Pancreas (tissue), 10 donors: ENCODE measurements at places on chromosomes 11 and 22. TPM values are rescaled to one million over a fixed set of nuclear protein-coding genes. Genes with fewer than 3 reads are reported as not detected.

Gene SLC22A8
- total RNA-seq, result not detected

Gene ME3
- 6.5 TPM for total RNA-seq

- DNase-seq, result no peak
Observed at GRCh38 chr22:35155403-35156025, 89.6 kb downstream of the ISX start.

- peak; percentile 72 for DNase-seq
Observed at GRCh38 chr22:27686534-27686933, 115.0 kb downstream of the MN1 start.

DNA sequence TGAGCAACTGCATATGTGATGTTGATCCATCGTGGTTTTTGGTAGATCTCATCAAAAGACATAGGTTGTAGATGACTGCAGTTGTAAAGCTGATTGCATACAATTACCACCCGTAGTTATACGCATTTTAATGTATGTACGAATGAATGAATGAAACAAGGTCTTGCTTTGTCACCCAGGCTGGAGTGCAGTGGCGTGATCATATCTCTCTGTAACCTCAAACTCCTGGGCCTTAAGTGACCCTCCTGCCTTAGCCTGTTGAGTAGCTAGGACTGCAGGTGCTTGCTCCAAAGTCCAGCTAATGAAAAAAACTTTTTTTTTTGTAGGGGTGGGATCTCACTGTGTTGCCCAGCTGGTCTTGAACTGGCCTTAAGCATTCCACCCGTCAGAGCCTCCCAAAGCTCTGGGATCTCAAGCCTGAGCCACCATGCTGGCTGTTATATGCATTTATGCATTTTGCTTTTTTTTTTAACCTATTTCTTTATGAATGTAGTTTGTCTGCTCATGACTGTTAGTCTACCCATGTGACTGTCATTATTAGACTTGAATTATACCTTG lies 53.5 kb downstream of the PPP6R3 start:
- no peak for DNase-seq

DNA sequence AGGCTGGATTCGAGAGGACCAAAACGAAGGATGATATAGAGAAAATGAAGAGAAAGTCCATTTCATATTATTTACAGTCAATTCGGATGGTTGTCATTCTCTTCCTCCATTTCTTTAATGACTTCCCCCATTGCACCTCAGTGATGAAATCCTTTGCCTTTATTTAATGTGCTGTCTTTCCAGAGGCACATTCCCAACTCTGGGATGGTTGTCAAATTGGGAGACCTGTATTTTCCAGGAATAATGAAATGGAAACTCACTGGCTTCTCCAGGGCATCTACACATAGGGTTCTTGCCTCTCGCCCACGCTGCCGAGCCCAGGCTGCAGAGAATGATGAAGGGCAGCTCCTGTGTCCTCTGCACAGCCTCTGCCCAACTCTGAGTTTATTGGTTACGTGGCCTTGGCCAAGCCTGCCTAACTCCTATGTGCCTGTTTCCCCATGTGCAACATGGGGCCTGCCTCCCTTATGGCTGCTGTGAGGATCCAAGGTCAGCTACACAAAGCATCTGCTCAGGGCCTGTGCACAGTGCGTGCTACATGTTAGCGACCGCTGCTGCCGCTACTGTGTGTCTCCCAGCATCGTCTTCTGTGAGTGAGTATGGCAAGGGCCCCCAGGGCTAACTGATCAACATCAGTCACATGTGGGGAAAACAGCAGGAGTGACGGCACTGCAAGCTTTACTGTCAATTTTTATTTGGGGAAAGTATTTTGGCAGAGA lies 81.5 kb upstream of the BID start:
- DNase-seq, result no peak

DNA sequence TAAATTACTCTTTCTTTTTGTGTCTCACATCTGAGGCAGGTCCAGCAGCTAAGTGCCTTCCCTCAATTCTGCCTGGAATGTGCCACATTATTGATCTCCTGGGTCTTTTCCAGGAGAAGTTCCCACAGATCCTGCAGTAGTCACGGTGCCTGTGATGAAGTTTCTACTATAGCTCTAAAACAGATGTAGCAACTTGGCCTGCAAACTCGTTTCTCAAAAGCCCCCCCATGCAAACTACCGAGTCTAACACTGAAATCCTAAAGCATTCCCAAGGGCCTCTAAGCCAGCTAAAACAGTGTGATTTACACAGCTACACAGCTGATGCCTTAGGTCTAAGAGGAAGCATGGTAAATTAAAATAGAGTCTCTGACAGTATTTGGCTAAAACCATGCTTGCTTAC lies 54.3 kb downstream of the DDI1 start:
- DNase-seq, result no peak

DNA sequence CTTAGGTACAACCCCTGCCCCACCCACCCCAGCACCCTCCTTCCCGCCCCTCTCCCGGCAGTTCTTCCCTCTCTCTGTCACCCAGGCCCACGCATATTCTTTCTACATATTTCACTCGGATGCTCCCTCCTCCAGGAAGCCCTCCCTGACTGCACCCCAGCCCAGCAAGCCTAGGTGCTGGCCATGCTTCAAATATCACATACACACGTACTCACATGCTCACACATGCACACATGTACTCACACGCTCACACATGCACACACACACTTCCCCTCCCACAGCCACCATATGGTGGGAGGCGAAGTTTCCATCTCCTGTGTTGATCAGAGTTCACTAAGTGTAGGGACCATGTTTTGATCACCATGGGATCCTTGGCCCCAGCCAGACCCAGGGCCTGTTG lies 90.4 kb downstream of the WNT7B start:
- no peak for DNase-seq

GRCh38 chr22:23127055-23127756 lies 14.6 kb downstream of the RSPH14 start:
- DNase-seq, result no peak
